ENCODE measurements at places on chromosomes 7 and 10.

- no peak for DNase-seq
Observed at GRCh38 chr7:40749877-40750276, 615.1 kb downstream of the SUGCT start.

GRCh38 chr10:677038-677437 lies 12.4 kb downstream of the DIP2C start:
- DNase-seq, result no peak

- no peak for DNase-seq
Observed at GRCh38 chr7:132687981-132688383, 111.7 kb upstream of the PLXNA4 start.

DNA sequence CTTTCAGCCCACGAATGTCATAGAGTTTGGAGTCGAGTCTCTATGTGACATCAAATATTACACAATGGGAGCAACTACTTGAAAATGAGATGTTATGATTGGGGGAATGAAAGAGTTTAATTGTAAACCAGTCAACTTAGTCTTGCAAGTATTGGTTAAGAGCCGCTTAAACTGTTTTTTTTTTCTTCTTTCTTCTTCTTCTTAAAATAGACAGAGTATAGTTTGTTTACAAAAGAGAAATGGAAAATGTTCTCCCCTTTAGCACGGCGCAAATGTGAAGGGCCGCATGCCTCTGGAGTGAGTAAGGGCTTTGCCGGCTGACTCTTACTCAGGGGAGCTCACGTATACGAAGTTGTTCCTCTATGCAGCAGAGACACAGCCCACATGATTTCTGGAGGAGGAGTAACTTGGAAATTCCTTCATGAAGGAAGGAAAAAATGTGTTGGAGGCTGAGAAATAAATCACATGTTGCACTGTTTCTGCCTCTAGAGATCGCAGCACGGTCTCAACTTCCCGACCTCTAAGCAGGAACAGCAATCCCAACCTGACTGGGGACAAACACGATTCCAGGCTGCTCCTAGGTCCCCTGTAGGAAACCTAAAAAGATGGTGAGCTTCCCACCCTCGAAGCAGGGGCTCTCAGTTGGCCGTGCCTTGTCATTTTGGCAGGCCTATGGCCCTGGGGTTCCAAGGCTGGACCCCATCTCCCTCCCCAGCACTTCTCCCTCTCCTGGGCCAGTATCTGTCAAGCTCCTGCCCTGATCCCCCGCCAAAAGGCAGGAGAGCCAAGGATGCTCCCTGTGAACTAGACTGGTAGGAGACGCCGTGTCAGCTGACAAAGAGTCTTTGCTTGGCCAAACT lies 44.8 kb downstream of the MYOF start:
- peak; percentile 94 for DNase-seq

GRCh38 chr7:127253281-127254162 lies 781 bp upstream of the GRM8 start:
- DNase-seq, result peak; percentile 89

GRCh38 chr7:98872328-98872924 lies 2.6 kb upstream of the TMEM130 start:
- no peak for DNase-seq

GRCh38 chr10:118308664-118309063 lies 33.5 kb downstream of the FAM204A start:
- DNase-seq, result no peak

DNA sequence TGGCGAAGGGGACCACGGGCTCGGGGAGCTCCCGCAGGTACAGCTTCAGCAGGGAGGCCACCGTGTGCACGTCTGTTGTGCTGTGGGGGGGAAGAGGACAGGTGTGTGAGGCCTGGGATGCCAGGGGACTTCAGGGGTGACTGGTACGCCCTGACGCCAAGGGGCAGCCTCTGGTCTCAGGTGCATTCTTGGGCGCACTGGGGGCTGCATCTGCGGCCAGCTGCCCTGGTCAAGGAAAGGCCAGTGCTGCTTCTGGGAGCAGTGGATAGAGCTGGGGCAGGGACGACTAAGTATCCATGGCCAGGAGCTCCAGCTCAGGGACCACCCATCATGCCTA lies 148.5 kb downstream of the MAPK8 start:
- DNase-seq, result peak; percentile 62

GRCh38 chr10:12602521-12602920 lies 253.2 kb downstream of the CAMK1D start:
- no peak for DNase-seq

Data from posterior vena cava (tissue), 2 donors.